ENCODE measurements at places on chromosomes 3 and 15.

DNA sequence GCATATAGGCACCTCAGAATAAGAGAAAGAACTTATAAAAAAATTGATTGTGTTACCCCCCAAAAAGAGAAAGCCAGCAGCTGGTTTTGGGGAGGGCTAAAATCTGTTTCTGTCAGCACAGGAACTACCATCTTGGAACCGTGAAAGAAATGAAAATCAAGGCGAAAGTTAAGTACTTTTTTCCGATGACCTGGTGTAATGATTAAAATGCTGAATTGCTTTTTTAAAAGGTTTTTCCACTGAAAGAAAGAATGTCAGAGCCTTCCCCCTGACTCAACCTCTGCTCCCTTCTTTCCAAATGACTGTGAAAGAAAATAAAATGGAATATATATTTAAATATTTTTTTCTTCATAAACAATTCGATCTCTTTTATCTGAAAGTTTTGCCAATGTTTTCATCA, 570.5 kb upstream of the CFAP20DC start:
- no peak for DNase-seq

DNA sequence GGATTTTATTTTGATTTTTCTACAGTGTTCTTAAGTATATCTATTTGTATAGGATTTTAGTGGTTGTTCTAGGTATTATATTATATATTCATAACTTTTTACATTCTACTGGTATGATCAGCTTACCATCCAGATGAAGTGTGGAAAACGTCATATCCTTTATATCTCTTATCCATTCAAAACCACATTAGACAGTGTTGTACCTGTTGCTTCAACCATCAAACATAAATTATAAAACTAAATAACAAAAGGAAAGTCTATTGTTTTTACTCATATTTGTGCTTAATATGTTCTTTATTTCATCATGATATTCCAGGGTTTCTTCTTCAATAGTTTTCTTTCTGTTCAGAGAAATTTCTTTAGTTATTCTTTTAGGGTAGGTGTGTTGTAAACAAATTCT, 191.4 kb downstream of the RPLP1 start:
- no peak for DNase-seq

DNA sequence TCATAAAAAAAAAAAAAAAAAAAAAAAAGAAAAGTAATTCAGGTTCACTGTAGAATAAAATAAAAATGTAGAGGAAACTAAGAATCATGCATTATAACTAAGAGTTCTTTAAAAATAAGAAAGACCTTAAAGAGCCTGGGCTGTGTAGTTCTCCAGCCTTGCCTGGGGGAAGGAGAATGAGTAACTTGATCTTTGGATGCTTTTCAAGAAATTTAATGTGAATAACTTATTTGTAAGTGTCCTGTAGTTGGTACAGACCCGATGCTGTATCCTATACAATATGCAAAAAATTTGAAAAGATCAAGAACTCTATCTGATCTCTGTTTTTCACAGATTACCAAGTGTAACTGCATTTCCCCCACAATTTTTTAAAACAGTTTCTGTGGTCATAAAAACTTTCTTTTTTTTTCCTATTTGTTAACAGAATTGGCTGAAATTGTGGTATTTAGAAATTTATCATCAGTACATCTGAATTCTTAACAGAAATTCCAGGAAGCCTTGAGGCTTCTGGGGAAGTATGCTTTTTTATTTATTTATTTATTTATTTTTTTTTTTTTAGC, 195.3 kb downstream of the THRB start:
- DNase-seq = no peak

GRCh38 chr3:66386925-66387650, 113.7 kb downstream of the LRIG1 start:
- DNase-seq = no peak

DNA sequence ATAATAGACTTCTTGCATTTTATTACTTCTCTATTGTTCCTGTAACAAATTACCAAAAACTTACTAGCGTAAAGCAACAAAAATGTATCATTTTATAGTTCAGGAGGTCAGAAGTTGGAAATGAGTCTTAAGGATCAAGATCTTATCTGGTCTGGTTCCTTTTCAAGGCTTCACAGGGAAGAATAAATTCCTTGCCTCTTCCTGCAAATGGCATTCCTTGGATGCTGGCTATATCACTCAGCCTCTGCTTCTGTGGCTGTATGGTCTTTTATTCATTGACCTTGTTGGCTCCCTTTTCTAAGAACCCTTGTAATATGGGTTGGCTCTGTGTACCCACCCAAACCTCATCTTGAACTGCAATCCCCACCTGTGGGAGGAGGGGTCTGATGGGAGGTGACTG, 478.4 kb upstream of the THBS1 start:
- DNase-seq = no peak

DNA sequence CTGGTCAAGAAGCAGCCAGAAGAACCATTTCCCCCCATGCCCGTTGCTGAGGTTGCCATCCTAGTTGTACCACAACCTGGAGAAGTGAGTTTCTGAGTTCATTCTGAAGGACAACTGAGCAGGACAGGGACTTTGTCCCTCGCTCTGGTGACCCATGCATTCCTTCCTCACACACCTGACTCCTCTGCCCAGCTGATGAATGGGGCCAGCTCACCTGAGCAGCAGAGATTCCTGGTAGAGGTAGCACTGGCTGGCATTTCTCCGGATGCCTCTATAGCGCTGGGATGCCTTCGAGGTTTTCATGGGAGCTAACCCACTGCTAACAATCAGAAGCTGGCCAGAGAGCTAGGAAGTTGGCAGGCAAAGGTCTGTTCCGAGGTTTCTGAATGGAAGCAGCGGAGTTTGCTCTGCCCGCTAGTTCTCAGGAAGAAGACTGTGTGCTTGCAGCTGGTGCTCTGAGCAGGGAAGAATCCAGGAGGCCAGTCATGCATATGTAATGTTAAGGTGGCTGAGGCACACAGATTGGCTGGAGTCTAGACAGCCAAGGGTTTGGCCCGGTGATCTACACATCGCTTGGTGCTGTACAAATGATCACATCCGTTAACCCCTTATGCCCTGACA, at the start of gene TMC3:
TMC3 (minus strand) TSS at position 439 of the 621 bp plus-strand sequence; CDS start at position 303, 136 bp downstream.
- DNase-seq = no peak

- no peak for DNase-seq
Measured at GRCh38 chr3:171967137-171967783, 72.1 kb upstream of the FNDC3B start.

GRCh38 chr3:45225465-45226205, 452 bp downstream of the TMEM158 start:
- DNase-seq = peak; percentile 51

DNA sequence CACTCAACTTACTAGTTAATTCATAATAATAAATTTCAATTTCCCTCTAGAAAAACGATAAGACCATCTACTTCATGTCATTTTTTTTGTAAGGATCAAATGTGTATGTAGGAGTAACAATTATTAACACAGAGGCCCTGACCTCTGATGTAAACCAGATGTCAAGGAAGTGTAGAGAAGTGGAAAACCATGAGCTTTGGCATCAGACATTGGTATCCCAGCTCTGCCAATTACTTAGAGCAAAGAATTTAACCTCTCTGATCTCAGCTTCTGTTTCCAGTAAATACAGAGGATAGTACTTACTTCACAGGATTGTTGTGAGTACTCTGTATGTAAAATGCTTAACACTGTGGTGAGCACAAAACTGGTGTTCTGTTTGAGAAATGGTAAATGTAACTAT, 17.5 kb downstream of the AQR start:
- no peak for DNase-seq

GRCh38 chr3:126159476-126159875, 20.9 kb downstream of the ALDH1L1 start:
- DNase-seq = no peak

DNA sequence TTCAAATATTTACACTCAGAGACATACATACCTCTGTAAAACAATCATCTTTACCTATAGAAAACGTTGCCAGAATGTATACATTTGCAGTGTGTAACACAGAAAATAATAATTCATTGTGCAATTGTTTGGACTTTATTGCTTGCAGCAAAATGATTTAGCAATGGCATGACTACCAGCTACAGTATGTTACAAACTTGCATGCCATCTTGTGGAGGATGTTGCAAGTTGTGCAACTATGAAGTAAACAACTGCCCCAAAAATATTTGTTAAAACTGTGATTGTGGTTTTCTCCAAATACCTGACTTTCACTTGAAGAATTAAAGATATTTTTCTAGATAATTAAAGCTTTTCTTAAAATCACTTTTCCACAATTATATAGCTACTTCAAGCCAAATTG, 27.1 kb upstream of the C3orf49 start:
- peak; percentile 5 for DNase-seq

DNA sequence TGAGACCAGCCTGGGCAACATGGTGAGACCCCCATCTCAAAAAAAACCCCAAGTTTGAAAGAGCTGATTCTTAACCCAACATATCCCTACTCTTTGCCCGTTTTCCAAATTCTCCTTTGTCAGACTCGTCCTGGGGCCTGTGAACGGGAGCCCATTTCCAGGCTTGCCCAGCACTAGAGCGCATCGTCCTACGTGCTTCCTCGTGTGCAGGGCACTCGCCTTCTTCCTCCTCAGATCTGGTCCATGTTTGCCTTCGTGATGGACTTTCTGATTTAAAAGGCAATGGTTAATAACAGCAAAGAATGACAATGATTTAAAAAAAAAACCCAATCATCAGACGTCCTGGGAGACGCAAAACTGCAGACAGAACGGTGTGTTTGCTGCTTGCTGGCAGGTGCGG, 10.1 kb downstream of the MELTF start:
- DNase-seq = no peak

GRCh38 chr3:183854318-183855035, 29.1 kb upstream of the MAP6D1 start:
- DNase-seq = no peak

DNA sequence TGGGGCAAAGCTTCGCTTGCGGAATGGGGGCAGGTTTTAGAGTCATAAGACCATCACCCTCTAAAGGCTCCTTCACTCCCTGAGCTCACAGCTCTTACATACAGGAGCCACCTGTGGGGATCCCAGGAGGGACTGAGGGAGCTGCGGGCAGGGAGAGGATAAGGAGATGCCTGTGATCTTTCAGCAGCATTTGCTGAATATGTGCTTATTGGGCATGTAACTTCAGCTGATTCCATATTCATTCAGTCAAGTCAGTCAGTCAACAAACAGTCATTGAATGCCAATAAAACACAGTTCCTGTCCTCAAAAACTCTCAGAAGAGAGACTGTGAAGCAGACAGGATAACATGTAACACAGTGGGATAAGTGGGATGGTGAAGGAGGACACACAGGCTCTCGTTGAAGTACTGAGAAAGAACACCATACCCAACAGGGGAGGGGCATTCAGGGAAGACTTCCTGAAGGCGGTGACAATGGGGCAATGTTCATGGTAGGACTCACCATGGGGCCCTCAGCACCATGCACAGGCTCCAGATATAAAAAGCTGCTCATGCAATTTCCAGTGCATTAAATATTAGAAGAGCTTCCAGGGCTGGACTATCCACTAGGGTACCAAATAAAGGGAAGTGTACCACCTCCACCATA, 240.9 kb downstream of the UACA start:
- DNase-seq = no peak

DNA sequence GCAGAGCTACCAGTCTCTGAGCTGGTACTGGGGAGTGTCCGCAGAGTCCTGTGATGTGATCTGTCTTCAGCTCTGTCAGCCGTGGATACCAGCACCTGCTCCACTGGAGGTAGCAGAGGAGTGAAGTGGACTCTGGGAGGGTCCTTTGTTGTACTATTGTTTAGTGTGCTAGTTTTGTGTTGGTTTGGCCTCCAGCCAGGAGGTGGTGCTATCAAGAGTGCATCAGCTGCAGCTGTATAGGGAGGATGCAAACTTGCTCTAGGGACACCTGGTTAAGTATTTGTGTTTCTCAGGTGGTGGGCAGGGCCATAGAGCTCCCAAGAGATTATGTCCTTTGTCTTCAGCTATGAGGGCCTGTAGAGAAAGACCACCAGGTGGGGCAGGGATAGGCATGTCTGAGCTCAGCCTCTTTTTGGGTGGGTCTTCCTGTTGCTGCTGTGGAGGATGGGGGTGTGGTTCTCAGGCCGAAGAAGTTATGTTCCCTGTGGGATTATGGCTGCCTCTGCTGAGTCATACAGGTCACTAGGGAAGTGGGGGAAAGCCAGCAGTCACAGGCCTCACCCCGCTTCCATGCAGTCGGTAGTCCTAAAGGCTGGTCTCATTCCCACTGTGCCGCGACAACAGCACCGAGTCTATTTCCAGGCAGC, 443.2 kb upstream of the TBL1XR1 start:
- DNase-seq = peak; percentile 87

GRCh38 chr3:42725454-42725853, 22.9 kb upstream of the HHATL start:
- no peak for DNase-seq

GRCh38 chr3:25594007-25594502, 70.7 kb downstream of the TOP2B start:
- DNase-seq = no peak

DNA sequence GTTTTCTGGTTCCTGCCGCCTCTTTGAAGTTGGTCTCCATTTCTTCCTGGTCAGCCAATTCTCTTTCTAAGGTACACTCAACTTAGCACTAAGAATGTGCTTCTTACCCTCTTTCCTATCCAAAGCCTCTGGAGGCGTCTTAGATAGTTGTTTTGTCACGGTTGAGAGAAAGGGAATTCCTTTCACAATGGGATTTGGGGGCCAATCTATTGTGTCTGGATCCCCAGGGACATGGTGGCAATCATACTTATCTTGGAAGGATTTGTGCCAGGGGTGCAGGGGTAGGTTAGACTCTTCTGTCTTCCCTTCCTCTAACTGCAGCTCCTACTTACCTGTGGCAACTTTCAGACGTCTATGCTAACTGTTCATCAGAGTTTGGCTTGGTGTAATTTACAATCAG, 287.1 kb downstream of the SOX2 start:
- no peak for DNase-seq

DNA sequence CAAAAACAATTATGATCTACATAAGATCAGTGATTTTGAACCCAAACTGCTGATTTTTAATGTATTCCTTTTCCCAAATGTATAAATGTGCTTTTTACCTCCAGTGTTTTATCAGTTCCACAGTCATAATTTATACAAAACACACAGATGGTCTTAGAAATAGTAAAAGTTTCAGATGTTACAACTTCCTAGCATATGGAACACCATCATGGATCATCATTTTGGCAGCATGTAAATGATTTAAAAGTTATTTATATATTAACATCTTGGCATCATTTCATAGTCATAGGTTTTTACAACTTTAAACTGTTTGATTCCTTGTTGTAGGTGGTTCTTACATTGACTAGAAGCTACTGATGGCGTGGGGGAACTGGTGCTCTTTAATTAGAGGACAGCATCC, 1025.3 kb downstream of the ROBO1 start:
- DNase-seq = no peak

- peak; percentile 63 for DNase-seq
Measured at GRCh38 chr3:117688583-117688982, 979.0 kb downstream of the TUSC7 start.

- no peak for DNase-seq
Measured at GRCh38 chr15:31554261-31554660, 227.6 kb downstream of the KLF13 start.

- no peak for DNase-seq
Measured at GRCh38 chr3:65945480-65945879, 93.2 kb downstream of the MAGI1 start.

GRCh38 chr3:88996691-88997090, 110.7 kb upstream of the EPHA3 start:
- no peak for DNase-seq

GRCh38 chr15:92803852-92804609, 96.1 kb upstream of the CHD2 start:
- DNase-seq = no peak

- DNase-seq = no peak
Measured at GRCh38 chr15:77474310-77474988, 53.8 kb downstream of the HMG20A start.

GRCh38 chr3:61018807-61019206, 232.4 kb downstream of the FHIT start:
- no peak for DNase-seq

- DNase-seq = no peak
Measured at GRCh38 chr3:159764490-159765029, 224.1 kb upstream of the IL12A start.

All from NCI-H2081 (cell line).